ENCODE measurements at places on chromosomes 1 and 21.

GRCh38 chr1:241536304-241536703 is 4.1 kb downstream of the KMO start:
- no peak for DNase-seq

DNA sequence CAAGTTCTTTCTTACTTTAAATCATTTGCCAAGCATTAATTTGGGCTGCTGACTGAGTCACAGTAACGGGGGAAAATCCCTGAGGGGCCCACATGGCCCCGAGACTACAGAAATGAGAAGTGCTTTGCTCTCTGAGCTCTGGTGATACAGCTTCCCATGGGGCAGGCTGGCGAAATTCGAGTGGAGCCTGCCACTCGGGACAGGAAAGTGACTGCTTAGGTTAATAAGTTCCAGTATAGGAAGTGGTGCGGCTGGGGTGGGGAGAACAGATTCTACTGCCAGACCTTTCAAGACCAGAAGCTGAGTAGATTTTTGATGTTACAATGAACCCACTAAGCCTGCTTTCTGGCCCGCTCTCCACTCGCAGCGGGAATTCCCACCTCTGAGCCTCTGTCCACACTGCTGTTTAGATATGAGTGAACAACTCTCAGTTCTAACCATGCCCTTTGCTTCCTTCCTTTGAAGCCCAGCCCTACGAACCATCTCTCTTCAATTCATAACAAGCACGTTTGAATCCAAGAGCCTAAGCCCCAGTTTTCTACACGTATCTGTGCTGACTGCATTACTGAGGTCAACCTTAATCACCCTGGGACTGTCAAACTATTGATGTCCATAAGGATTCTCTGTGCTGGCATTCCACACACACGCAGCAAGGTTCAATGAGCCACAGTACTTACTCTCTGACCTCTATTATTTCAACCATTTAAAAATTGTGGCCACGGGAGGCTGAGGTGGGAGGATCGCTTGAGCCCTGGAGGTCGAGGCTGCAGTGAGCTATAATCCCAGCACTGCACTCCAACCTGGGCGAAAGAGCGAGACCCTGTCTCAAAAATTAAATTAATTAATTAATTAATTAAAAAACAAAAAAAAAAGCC is 9.6 kb downstream of the ZBTB17 start:
- DNase-seq = peak; percentile 64

DNA sequence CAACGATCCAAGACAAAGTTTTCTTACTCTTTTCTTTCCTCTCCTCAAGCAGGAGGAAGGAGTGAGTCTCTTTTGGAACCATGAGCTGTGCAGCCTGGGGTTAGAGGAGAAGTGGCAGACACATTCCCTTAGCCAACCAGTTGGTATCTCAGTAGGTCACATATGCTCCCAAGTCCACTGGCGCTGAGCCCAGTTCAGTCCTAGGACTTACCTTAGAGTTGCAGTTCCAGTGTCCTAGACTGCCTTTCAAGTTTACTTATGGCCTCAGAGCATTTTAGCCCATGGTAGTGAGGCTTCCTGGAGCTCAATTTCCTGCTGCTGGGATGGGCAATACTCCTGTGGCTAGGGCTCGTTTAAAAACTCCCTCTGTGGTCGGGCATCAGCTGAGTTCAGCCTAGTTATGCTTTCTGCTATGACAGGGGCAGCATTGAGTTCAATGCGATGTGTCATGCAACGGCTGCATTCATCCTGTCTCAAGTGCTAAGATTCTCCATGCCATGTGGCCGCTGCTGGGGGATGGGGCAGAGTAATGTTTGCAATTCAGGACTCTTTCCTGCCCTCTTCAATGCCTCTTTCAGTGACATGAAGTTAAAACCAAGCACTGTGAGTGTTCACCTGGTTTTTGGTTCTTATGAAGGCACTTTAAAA is 103.8 kb downstream of the LRRC7 start:
- no peak for DNase-seq

GRCh38 chr1:169186106-169186505 is 79.6 kb downstream of the ATP1B1 start:
- DNase-seq = no peak

GRCh38 chr1:226603022-226603857 is 54.7 kb downstream of the STUM start:
- no peak for DNase-seq

GRCh38 chr1:210866532-210866931 is 267.4 kb downstream of the KCNH1 start:
- DNase-seq = no peak

DNA sequence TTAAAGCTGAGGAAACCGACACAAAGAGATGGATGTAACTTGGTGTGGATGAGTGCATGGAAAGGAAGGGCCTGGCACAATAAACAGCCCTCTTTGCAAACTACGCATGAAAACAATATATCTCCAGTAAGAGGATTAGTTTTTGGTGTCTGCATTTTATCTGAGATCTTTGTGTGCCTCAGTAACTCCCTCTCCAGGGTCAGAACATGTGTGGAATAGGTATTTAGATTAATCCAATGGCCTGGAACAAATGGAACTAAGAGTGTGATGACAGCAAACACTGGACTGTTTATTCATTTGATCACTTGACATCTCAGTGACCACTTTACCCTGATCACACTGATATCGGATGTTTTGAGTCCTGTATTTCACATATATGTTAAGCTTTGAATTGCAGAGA is 45.3 kb downstream of the AKNAD1 start:
- DNase-seq = no peak

- no peak for DNase-seq
Measured at GRCh38 chr1:69203166-69203565, 364.6 kb upstream of the LRRC7 start.

- DNase-seq = no peak
Measured at GRCh38 chr1:53206735-53207379, 10.2 kb downstream of the CPT2 start.

DNA sequence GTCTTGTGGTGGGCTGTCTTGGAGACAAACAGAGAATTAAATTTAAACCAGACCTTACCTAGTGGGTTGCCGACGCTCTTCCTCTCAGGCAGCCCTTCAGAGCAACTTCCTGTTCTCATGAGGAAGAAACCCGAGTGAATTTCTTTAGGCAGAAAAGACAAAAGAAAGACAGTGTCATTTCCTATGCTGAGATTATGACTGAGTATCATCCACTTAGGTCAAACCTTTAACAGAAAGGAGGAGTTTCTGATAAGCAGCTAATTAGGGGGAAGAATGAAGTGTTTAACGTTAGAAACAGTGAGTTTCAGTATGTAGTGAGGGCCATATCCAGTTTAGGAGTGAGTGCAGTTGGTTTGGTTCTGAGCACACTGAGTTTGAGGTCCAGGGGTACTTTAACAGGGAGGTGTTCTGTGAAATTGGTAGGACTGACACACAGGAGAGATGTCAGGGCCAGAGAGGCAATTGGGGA is 38.7 kb downstream of the FASLG start:
- DNase-seq = no peak

DNA sequence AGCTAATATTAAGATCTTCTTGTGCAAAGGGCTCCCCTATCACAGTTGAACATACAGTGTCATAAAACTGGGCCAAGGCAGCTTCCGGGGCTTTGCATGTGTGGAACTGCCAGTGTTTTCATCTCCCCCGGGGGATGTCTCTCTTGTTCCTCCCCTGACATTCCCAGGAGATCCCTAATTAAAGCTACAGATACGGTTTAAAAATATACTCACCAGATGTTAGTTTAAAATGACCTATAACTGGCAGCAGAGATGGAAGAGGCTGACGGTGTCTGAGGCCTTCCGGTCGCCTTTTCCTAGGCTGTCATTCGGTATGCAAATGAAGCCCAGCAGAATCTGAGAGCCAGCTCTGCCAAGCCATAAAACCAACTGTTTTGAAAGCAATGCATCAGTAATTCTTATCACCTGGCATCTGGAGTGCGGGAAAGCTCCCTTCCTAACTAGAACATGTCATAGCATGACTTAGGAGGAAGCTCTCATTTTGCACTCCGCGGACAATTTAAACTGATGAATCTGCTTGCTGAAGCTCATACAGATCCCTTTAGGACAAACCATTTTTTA is 436.5 kb upstream of the VAMP3 start:
- no peak for DNase-seq

- DNase-seq = no peak
Measured at GRCh38 chr1:179917601-179918429, 35.7 kb downstream of the TOR1AIP1 start.

GRCh38 chr1:226863446-226863845 is 7.0 kb upstream of the PSEN2 start:
- no peak for DNase-seq

DNA sequence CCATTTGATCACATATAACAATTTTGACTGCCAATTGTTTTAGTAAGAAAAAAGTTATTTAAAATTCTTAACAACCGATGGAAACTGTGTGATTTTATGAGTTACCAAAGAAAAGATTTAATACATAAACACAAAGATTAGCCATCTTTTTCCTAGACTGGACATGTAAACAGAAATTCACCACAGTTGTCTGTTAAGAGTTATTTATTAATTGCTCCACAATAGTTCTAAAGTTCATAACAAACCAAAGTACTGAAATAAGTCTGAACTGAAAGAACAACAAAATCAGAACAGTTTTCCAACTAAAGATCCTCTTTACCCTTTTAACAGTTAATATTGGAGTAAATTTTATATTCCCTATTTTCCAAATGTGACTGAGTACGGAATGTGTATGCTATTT is 8.6 kb downstream of the ZNF281 start:
- DNase-seq = no peak

GRCh38 chr21:35316933-35317332 is 267.8 kb upstream of the RUNX1 start:
- DNase-seq = no peak

GRCh38 chr21:43312751-43313169 is 114.2 kb downstream of the SIK1 start:
- DNase-seq = no peak

GRCh38 chr1:110565565-110565964 is 40.6 kb downstream of the KCNA2 start:
- DNase-seq = no peak

DNA sequence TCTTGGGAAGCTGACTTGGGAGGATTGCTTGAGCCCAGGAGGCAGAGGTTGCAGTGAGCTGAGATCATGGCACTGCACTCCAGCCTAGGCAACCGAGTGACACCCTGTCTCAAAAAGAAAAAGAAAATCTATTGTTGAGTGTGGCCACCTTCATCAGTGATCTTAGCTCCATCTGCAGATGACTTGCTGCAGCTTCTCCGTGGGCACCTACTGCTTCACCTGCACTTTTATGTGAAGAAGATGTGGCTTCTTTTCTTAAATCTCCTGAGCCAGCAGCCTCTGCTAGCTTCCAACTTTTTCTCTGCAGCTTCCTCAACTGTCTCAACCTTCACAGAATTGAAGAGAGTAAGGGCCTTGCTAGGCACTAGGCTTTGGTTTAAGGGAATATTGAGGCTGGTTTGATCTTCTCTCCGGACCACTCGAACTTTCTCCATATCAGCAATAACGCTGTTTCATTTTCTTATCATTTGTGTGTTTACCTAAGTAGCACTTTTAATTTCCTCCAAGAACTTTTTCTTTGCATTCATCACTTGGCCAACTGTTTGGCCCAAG is 28.0 kb downstream of the AGPAT3 start:
- DNase-seq = no peak

- no peak for DNase-seq
Measured at GRCh38 chr1:109881906-109882287, 28.8 kb upstream of the CSF1 start.

GRCh38 chr1:113963281-113963906 is 15.9 kb upstream of the OLFML3 start:
- DNase-seq = no peak

DNA sequence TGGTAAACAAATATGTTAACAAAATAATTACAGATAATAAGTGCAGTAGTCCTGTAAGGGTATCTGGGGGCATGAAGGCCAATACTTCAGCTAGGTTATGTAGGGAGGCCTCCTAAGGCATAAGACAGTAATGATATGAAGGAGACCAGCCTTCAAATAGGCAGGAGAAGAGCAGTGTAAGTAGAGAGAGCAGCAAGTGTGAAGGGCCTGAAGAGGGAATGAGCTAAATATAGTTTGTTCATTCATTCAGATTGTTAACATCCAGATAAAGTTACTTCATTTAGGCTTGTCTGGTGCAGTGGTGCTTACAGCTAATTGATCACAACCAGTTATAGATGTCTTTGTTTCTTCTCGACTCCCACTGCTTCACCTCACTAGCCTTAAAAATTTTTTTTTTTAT is 71.1 kb downstream of the EPB41 start:
- no peak for DNase-seq

DNA sequence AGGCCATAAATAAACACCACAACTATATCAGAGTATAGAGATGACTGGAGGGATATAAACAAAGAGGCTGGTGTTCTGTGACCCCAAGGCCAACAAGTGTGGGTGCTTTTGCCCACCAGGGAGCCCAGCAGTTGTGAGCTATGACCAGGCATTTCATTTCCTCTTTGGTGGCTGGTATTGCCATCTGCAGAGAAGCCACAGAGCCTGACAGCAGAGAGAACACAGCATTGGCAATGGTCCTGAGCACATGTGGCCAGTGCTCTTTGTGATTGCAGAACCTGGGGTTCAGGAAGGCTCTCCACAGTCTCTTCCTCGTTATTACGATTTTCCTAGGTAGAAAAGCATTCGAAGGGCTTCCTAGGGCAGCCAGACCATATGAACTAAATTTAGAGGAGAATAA is 112.3 kb downstream of the TM2D1 start:
- no peak for DNase-seq

DNA sequence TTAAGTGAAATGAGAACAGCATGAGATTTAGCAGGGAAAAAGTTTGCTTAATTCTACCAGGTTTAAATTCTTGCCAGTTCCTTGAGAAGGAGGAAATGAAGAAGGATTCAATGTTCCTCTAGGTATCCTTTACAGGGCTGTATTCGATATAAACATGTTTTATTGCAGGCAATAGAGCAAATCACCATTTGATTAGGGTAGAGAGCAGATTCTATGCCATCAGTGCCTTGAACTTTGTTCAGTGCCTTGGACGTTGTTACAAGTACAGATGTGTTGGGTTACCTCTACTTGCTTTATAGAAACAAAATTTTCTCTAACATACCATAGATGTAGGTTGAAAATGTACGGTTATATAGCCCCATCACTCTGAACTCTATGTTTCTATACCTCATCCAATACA is 18.2 kb upstream of the CLDN8 start:
- no peak for DNase-seq

DNA sequence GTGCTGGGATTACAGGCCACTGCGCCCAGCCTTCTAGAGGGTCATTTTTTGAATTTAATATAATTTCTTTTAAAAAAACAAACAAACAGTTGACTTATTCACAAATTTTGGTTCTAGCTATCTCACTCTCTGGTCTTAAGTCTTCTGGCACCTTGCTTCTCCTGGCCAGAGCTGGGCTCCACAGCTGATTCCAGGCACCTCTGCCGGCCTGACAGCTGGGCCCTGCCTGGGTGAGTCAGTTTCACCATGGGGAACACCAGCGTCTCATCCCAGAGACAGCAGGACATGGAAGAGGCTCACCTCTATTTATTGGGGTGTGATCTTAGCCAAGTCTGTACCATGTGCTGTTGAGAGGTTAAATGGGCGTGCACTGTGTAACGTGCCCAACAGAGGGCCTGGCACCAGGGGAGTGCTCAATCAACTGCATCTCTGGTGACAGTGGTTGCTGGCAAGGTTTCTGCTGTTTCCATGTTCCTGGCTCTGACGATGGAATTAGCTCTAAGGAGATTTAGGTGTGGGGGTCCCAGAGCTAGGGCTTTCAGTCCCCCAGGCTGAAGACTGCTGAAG is 956 bp downstream of the CPLANE2 start:
- DNase-seq = peak; percentile 46

GRCh38 chr1:245493029-245493428 is 338.2 kb downstream of the KIF26B start:
- no peak for DNase-seq

- DNase-seq = no peak
Measured at GRCh38 chr1:65292861-65293593, 16.3 kb upstream of the DNAJC6 start.

GRCh38 chr1:69305621-69306020 is 262.1 kb upstream of the LRRC7 start:
- no peak for DNase-seq
